Body of pancreas (tissue), 4 donors: ENCODE measurements at places on chromosomes 5 and 9. TPM values are rescaled to one million over a fixed set of nuclear protein-coding genes. Genes with fewer than 3 reads are reported as not detected.

GRCh38 chr9:72217306-72217842 is 68.1 kb downstream of the GDA start:
- no peak overlapping the region for H3K4me3 ChIP-seq
- H3K4me1 ChIP-seq = no peaks in the 10 kb centered on the region
- DNase-seq = no peak
- H3K27ac ChIP-seq = no peak overlapping the region
- no peaks in the 10 kb centered on the region for H3K27me3 ChIP-seq
- H3K36me3 ChIP-seq = no peaks in the 10 kb centered on the region

ABL1 gene
- total RNA-seq = 23.3 TPM

GRCh38 chr5:58245476-58245840 is 214.4 kb downstream of the PLK2 start:
- no peak overlapping the region for H3K4me3 ChIP-seq
- no peaks in the 10 kb centered on the region for H3K27me3 ChIP-seq
- DNase-seq = no peak
- no peak overlapping the region for H3K27ac ChIP-seq
- H3K4me1 ChIP-seq = no peaks in the 10 kb centered on the region

- no peaks in the 10 kb centered on the region for H3K36me3 ChIP-seq
- peak; percentile 73 for DNase-seq
- no peaks in the 10 kb centered on the region for H3K27me3 ChIP-seq
- H3K4me1 ChIP-seq = peaks cover 82% of the 10 kb centered on the region
Measured at GRCh38 chr9:129486756-129487657, 133.9 kb downstream of the C9orf50 start.

S1PR3 gene
- 2.3 TPM for total RNA-seq

DNA sequence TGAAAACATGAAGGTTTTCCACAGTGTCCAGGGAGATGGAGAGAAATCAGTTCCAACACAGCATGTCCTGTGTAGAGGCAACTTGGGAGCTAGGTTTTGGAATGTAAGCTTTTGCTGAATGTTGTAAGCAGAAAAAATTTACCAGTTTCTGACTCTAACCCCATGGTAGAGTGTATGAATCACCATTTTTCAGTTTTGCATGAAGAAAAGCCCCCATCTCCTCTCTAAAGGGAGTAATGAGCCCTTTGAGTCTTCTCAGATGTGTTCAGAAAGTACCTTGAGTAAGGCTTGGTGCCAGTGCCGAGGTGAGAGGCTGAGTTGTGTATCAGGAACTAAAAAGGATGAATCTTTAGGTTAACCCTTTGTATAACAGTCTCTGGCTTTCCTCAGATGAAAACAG is 96.2 kb downstream of the ADRB2 start:
- DNase-seq = no peak
- H3K4me1 ChIP-seq = no peaks in the 10 kb centered on the region
- no peak overlapping the region for H3K27ac ChIP-seq

DNA sequence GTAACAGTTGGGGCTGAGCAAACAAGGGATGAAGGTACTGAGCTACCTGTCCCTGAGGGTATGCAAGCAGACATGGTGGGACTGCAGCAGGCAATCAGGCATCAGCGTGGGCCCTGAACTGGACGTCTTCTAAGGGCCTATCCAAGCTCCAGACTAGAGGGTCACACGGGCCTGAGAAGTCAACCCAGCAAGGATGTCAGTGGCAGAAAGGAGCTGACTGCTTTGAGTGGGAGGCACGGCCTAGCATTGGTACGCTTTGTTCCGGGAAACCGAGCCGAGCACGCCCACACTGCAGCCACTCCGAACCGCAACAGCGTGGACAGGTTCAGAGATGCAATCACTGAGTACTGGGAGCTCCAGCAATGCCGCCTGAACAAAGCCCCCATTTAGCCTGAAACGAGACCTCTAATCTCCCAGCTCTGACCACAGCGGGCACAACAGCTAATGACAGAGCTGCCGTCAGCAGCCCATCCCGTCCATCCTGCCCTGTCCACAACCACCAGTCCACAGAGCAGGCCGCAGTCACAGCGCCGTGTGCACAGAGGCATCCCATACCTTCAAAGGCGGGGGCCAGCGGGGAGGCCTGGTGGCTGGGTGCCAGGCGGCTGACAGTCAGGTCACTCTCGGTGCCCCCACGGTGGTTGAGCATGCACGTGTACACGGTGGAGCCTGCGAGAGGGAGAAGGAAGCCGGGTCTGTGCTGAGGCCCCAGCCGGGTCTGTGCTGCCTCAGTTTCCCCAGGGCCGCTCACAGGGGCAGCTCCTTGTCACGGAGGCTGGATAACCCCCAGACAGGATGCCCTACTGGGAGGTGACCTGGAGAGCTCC is 44.2 kb downstream of the SARDH start:
- H3K27me3 ChIP-seq = no peaks in the 10 kb centered on the region
- no peak for DNase-seq
- H3K4me3 ChIP-seq = no peak overlapping the region
- H3K27ac ChIP-seq = no peak overlapping the region

DNA sequence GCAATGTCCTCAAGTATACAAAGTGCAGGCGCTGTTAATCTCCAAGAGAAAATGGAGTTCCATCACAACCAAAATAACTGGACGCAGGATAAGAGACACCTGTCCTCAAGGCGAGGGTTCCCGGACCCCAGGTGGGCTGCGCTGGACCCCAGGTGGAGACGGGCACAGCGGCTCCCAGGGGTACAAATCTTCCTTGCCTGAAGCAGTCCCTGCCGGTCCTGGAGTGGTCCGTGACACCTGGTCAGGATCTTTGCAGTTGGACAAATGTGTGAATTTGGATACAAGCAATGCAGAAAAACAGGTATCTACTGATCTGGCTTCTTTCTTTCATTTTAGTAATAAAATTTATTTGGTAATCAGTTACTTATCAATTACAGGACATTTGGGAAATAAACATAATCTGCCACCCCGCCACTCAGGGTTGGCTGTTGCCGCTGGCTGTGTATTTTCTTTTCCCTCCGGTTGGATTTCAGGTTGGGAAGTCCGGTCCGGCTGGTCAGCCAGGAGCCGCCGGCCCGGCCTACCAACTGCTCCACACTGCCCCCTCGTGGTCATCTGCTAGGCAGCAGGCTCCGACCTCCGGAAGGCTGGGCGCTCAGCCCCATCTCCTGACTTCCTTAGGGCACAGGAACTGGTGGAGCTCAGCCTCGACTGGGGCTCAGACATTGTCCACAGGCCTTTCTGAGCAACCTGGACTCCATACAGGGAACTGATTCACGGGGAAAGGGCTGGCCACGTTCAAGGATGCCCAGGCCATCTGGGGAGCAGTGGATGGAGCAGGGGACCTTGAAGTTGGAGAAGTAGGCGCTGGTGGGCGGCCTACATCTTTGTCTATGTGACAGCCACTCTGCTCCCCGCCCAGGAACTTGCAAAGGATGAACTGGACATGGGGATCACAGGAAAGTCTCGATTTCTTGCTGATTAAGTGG is 43.4 kb downstream of the NXNL2 start:
- DNase-seq = peak; percentile 86
- H3K27ac ChIP-seq = no peak overlapping the region
- no peaks in the 10 kb centered on the region for H3K27me3 ChIP-seq
- H3K36me3 ChIP-seq = no peaks in the 10 kb centered on the region

FRMD3 gene
- total RNA-seq = 2.1 TPM

SLC12A7 gene
- total RNA-seq = 35.5 TPM
